ENCODE measurements at places on chromosomes 12 and 14. TPM values are rescaled to one million over a fixed set of nuclear protein-coding genes. Genes with fewer than 3 reads are reported as not detected.

The SLC10A1 gene
- not detected for total RNA-seq

The PLA2G1B gene
- total RNA-seq = not detected

The DNAL1 gene
- 6.7 TPM for total RNA-seq

The TRMT5 gene
- total RNA-seq = 8.8 TPM

The PLEKHD1 gene
- under 0.01 TPM for total RNA-seq

The SLC38A4 gene
- not detected for total RNA-seq
